ENCODE measurements at places on chromosomes 2 and 18.
A peak's percentile ranks its signal among the peaks of the same experiment; 100 is the strongest.

- no peak for DNase-seq
Measured at GRCh38 chr2:204913854-204914464, 368.7 kb downstream of the PARD3B start.

DNA sequence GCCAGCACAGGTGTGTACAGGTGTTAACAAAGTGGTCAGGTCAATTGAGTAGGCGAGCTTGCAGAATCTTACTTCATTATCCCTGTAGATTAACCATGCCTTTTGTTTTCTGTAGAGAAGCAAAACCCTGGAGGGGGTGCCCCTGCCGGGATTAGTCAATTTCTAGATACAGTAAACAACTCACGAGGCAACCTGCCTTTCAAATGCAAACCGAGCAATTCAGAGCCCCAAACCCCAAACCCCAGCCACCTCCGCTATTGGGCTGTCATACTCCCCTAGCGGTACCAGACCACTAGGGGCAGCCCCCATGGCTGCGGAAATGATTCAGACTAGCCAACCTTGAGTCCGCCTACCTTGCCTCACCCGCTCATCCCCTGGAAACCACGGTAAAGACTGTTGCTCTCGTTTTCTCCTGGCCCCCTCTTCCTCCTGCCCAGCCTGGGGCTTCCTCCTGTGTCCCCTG, 61.4 kb upstream of the KIF5C start:
- DNase-seq, result no peak

- DNase-seq, result no peak
Measured at GRCh38 chr18:36582988-36583745, 245.6 kb downstream of the TPGS2 start.

DNA sequence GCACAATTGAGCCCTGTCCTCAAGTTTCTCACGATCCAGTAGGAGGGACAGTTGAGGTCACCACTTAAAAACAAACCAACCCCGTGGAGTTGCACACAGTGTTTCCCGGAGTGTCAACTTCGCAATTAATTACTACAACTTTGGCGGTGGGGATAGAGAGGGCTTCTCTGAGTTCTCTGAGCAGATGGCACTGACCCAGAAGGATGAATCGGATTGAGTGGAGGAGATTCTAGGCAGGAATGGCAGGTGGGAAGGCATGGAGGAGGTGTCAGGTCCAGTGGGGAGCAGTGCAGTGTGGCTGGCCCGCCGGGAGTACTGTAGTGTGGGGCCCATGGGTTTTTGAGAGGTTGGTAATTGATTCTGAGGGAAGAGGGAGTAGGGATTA, 12.0 kb downstream of the SIX3 start:
- DNase-seq, result no peak

- DNase-seq, result no peak
Measured at GRCh38 chr18:6486764-6487426, 72.2 kb upstream of the L3MBTL4 start.

DNA sequence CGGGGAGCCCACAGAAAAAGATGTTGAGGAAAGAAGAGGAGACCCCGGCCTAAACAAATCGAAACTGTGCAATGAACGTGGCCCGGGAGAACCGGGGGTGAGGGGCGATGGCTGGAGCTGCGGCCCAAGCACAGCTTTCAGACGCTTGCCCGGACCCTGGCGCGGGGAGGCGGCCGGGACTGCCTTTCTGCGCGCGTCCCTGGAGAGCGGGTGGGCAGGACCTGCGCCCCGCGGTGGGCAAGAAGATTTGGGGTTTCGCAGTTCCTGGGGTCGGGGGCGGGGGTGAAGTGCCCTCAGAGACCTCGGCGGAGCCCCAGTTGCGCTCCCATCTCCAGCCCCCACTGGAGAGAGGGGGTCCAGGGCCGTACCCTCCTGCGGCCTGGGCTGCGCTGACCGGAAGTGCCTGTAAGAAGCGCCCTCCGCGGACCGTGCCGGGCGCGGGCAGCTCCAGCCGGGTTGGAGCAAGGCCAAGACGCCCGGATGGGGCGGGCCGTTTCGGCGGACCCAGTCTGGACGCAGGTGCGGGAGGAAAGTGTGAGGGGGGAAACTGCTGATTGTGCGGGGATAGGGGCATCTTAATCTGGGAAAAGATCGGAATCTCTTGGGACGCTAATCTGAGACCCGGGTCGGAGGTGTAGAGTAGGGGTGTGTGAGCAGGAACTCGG, 11.6 kb downstream of the EN1 start:
- DNase-seq, result peak; percentile 49

DNA sequence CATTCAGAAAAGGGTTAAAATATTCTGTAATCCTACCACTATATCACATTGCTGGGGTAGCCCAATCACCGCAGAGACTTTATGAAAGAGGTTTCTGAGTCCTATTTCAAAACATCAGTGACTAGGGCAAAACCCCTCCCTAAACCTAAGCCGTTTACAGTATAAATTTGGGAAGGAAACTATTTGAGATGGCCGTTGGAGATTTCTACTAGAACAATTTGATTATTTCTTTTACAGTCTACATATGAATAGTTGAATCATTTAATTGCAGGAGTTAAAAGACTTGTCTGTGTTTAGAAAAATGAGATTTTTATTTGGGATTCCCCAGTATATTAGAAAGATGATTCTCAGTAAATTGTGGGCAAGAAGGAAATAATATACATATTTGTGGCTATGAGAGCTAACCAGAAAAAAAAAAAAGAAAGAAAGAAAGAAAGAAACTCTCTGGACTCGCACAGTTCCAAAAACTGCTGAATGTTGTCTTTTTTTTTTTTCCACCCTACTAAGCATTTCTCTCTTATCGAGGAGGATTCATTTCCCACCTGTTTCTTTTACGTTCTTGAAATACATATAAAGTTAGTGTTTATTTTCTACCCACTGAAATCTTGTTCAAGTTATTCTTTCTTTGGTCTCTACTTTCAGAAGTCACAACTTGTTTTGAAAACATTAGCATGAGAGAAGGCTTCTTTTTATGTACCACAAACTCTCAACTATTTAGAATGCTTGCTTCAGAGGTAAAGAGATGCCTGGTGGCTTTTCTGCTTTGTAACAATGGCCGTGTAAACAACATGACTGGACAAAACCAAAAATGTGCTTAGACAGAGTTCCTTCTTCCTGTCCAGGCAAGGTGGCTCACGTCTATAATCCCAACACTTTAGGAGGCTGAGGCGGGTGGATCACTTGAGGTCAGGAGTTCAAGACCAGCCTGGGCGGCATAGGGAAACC, 65.9 kb downstream of the BCL2 start:
- no peak for DNase-seq

DNA sequence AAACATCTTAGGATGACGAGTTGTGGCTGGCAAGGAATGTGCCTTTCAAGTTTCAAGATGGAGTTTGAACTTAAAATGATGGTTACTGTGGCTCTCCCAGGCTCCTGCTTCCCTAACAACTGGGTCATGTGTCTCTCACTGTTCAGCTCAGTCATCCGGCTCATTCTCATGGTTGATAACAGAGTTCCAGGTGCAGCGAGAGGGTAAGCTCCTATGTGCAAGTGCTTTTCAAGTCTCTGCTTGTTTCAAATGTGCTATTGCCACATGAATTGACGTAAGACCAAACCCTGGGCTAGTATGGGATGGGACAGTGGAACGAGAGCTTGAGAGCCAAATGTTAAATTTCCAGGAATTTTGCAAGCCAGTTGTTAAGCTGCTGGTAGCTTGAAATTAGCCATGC, 19.5 kb upstream of the PUM2 start:
- DNase-seq, result no peak

GRCh38 chr18:60693426-60693825, 320.9 kb upstream of the MC4R start:
- DNase-seq, result no peak

DNA sequence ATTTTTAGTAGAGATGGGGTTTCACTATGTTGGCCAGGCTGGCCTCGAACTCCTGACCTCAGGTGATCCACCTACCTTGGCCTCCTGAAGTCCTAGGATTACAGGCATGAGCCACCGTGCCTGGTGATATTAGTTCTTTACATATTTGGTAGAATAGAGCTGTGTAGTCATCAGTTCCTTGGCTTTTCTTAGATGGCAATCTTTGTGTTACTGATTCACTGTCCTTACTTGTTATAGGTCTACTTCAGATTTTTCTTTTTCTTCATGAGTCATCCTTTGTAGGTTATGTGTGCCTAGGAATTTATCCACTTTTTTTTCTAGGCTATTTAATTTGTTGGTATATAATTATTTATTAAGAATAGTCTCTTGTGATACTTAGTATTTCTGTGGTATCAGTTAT, 30.3 kb upstream of the ZSWIM2 start:
- no peak for DNase-seq

GRCh38 chr2:68739595-68740399, 5.2 kb downstream of the ARHGAP25 start:
- DNase-seq, result no peak

- no peak for DNase-seq
Measured at GRCh38 chr2:239026711-239027361, 179.0 kb downstream of the TWIST2 start.

- DNase-seq, result no peak
Measured at GRCh38 chr2:38245114-38245641, 131.9 kb downstream of the ATL2 start.

DNA sequence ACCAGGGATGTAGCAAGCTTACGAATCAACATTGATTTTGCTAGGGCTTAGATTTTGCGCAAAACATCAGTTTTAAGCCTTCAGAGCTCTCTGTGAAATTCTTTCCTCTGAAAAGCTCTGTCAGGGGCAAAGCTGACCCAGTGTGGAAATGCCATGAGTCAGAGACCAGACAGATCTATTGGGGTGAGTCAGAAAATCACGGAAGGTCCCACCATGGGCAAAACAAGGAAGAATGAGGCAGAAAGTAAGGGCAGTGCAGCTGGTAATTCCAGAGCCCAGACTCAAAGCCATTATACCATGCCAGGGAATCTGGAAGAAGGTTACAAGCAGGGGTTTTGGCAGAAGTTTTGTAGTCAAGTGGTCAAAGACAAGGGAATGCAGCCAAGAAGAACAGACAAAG, 256.6 kb upstream of the CTAGE1 start:
- DNase-seq, result no peak

DNA sequence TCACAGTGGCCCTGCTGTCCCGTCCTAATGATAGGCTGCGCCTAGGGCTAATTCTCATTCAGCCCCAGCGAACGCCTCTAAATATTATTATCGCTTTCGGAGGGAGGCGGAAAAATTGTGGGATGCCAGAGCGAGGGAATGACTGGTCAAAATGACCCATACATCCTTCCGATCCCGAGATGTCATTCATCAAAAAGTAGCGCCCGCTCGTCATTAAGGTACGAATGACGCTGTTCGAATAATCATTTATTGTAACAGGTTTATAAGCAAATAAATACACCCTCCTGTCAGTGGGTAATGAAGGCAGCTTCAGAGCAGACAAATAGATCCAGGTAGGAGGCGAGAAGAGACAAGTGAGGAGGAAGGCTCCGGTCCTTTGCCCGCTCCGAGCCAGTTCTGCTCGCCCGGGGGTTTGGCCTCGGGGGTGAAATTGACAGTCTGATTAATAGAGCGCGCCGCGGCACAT, at the start of gene EVX2:
Gene EVX2 (minus strand): TSS at position 167 of the 466 bp plus-strand sequence. CDS start 186 bp downstream, outside the sequence.
- peak; percentile 57 for DNase-seq

- DNase-seq, result no peak
Measured at GRCh38 chr2:221833966-221834365, 261.9 kb upstream of the EPHA4 start.

GRCh38 chr2:29000481-29000880, 19.4 kb downstream of the TOGARAM2 start:
- DNase-seq, result no peak

- DNase-seq, result no peak
Measured at GRCh38 chr2:192286093-192286701, 91.5 kb upstream of the TMEFF2 start.

GRCh38 chr2:46009315-46009714, 287.9 kb upstream of the EPAS1 start:
- DNase-seq, result no peak

DNA sequence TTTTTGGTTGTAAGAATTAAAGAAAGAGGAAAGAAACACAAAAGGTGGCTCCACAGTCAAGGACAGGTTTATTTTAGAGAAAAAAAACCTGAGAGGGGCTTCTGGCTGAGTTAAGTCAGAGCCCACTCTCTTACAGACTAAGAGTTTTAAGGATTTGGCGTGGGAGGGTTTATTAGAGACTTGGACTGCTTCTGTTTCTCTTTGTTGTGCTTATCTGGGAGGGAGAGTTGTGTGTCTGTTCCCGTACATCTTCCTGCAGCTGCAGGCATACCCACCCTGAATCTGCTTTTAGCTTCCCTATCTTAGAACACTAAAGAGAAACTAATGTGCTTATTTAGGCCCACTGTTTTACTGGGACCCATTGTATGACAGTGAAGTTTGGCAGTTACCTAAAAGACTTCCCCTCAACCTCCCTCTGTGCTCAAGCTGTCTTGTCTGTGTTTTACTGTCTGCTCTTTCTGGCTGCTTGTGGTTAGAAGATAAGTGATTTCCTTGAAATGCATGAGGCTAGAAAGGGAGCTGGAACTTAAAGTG, 2.7 kb downstream of the RSAD2 start:
- DNase-seq, result no peak

- no peak for DNase-seq
Measured at GRCh38 chr2:197626965-197627625, 48.3 kb downstream of the RFTN2 start.

GRCh38 chr2:13005761-13006335, 289.1 kb downstream of the TRIB2 start:
- DNase-seq, result no peak

DNA sequence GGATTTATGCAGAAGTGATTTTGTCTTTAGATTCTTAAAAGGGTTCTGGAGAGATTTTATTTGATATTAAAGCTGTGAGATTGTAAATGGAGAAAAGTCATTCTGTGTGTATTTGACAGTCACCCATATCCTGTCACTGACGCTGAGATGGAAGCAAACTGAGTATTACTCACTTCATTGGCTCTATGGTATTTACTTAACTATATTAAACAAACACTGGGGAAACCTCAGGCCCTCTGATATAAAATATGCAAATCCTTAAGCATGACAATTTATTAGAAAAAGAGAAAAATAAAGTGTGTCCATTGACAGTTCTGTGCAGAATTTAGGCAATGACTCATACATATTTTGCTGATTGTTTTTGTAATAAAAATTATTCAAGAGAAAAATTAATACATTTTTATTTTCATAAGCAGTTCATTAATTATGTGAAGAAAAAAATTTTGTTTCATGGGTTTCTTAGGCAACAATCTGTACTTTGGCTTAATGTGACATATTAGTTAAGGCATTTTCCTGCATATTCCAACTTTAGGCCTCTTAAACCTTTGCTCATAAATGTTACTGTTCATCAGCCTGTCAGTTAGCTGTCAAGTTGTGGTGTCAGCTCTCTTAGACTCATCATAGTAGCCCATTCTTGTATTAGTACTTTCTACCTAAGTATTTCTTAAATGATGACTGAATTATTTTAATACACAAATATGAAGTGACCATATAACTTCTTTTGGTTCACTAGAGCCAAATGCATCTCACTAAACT, 99.9 kb downstream of the PARD3B start:
- DNase-seq, result no peak

- peak; percentile 44 for DNase-seq
Measured at GRCh38 chr2:240956171-240956934, 42.1 kb upstream of the SNED1 start.

DNA sequence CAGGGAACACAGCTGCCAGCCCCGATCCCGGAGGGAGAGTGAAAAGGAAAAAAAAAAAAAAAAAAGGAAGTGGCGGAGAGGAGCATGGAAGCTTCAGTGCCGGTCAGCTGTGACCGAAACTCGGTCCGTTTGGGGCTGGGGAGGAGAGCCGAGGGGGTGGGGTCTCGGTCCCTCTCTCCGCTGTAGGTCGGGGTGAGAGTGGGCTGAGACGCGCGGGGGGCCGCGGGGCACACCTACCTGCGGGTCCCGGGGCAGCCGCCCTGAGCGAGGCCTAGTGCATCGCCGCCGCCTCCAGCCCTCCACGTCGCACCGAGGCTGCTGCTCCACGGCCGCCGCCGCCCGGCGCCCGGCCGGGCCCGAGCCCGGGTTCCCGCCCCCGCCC, 536 bp downstream of the VPS54 start:
- DNase-seq, result peak; percentile 83

GRCh38 chr2:136246086-136246669, 128.2 kb upstream of the CXCR4 start:
- no peak for DNase-seq
